Islet precursor cell (in vitro differentiated cells): ENCODE measurements at places on chromosomes 4 and X.

DNA sequence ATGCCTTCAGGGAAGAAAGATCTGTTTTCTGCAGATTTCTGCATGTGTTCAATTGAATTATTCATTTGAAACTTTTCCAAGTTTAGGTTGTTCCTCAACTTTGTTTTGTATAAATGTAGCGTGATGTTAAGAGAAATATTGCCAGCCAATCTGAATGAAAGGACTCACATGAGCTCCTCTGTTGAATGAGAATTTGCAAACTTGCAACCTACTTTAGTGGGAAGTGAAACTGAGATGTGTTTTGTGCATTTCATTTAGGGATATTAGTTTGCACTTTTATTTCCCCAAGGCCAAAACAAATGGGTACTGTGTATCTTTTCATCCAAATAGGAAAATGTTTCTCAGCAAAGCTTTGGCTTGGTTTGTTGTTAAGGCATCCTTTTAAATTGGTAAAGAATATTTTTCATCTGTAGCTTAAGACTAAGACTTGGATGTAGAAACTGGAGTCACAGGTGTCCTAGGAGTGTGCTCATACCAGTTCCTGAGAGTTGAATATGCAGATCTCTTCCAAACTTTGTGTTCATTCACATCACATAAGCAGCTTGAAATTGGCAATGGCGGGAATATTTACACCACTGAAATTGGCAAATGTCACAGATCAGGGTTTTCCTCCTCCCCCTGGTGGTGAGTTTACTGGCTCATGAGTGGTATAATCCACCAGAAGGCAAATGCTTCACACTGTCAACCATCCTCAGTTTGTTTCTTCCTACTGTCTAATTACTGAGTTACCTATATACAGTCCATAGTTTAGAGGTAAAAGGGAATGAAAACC, 193.6 kb upstream of the BANK1 start:
- DNase-seq: no peak

GRCh38 chr4:124694946-124695598, 17.5 kb downstream of the ANKRD50 start:
- no peak for DNase-seq

DNA sequence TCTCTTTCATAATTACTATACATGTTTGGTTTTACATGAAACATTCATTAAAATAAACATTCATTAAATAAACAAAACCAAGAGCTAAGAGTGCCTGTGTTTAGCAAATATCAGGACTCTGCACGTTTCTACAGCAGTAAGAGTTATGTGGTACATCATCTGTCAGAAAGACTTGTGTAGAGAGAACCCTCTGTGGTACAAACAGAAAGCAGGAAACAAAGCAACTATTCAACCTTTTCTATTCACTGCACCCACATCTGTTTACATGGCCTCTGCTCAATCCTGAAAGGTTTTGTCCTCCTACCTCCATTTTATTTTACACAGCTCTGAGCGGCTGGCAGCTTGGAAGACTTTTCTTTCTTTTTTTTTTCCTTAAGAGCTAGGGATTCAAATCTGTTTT, 90.7 kb upstream of the PCDH18 start:
- no peak for DNase-seq

GRCh38 chr4:67483868-67484602, 61.3 kb downstream of the CENPC start:
- no peak for DNase-seq

- no peak for DNase-seq
These were observed 15.0 kb downstream of the RADX start for GRCh38 chrX:106626789-106627188.

- peak; percentile 73 for DNase-seq
These were observed 42.1 kb downstream of the RHOH start for GRCh38 chr4:40238700-40239548.

DNA sequence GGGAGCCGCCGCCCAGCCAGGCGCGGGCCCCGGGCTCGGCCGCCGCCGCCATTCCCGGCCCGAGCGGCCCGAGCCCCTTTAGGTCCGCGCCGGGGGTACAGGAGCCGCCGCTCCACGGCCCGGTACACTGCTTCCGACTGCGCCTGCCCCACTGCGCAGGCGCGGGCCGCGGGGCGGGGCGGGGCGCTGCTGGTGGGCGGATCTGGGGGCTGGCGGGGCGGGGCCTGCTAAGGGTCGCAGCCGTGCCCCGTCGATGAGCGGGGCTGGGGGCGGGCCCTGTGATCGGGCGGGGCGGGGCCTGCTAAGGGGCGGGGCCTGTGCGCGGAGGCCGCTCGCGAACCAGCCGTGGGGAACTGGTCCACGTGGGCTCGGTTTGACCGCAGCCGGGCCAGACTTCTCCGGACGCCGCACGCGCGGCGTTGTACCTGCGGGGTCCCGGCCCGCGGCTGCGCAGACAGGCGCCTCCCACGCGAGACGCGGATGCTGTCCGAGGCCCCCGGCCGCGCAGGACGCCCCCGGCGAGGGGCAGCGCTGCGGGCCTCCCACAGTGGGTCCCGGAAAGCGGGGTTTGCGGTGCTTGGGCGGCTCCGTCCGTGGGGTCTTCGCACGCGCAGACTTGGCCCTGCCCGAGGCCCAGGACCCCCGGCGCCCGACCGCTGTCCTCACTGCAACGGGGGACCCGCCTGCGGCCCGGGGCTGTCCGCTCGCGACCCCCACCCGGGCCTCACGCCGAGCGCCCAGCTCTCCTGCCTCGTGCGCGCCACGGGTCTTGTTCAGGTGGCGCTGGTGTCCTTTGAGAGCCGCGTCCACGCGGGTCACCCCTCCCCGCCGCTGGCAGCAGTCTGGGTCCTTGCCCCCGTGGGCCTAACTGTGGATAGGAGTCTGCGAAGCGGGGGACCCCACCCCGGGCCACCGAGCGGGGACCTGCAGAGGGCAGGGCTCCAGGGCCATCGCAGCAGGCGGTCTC, at the start of gene DGKQ:
Gene DGKQ (minus strand): TSS at position 139 of the 967 bp plus-strand sequence. CDS start 87 bp downstream, at position 52.
- DNase-seq: peak; percentile 89

DNA sequence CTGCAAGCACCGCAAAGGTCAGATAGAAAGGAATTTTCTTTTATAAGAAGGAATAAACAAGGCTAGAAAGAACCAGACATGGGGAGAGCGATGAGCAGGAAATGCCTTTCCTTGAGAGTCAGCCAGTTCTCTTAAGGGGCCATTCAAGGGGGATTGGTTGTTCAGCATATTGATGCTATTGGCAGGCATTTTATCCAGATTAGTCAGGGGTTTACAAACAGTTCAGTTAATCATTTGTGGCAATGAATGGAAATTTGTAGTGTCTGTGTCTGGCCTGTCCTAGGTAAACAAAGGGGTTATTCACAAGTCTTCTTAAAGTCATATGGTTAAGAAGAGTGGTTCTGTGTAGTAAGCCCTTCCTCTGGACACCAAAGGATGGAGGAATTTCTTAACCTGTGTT, 184.7 kb upstream of the FRMPD4 start:
- DNase-seq: peak; percentile 86

DNA sequence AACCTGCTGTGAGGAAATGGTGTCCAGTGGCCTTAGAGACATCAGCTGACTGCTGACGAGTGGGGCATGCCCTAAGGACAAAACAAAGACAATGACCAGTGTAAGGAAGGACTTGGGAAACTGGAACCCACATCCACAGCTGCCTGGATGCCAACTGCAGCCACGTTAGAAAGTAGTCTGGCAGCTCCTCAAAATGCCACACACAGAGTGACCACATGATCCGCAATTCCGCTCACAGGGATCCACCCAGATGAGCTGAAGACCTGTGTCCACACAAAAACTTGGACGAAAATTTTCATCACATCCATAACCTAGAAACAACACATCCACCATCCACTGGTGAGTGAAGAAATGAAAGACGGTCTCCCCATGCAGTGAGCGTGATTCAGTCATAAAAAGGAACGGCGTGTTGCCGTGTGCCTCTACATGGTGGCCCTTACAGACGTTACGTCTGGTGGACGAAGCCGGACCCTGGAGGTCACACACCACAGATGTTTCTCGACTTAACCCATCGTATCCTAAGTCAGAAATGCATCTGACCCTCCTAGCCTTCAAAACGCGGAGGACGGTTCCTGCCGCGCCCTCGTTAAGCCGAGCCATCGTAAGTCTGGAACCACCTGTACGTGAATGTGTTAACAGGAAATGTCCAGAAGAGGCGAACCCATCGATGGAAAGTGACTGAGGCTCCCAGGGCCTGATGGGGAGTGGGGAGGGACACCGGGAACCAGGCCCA, 40.6 kb upstream of the MXD4 start:
- no peak for DNase-seq

GRCh38 chr4:81472281-81473182, 825 bp upstream of the RASGEF1B start:
- DNase-seq: peak; percentile 63

DNA sequence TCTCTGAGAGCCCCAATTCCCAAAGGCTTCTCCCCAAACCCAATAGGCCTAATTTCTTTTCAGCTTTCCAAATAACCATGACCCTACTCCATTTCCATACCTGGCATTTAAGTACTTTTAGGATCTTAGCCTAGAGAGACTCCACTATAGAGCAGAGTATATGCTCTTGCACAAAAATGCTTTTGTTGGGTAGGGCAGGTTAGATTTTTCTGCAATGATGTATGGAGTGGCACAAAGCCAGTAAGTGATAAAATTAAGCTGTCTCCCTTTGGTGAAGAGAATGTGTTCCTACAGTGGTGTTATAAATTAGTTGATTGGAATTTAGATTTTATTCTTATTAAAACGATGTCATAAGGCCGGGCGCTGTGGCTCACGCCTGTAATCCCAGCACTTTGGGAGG, 124.9 kb downstream of the INPP4B start:
- no peak for DNase-seq

DNA sequence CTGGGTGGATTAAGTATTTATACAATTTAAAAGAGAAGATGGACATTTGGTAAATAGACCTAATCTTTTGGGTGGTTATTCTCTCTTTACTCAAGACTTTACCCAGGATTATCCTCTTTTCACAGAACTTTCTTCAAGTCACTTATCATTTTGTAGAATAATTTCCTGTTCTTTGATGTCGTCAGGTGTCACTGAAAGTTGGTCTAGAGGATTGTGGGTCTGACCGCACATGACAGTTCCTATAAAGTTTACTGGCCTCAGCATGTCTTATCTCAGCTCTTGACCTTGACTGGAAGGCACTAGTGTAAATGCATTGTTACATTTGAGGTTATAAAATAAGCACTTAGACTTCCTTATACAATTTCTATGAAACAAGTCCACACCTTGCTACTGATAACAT, 139.9 kb upstream of the SLC4A4 start:
- no peak for DNase-seq

- peak; percentile 76 for DNase-seq
These were observed 72.1 kb downstream of the PRSS12 start for GRCh38 chr4:118280501-118281218.

GRCh38 chr4:64121803-64122202, 287.4 kb downstream of the TECRL start:
- no peak for DNase-seq

- DNase-seq: no peak
These were observed 119.1 kb downstream of the PAPSS1 start for GRCh38 chr4:107600983-107601382.
